Cardiac atrium fibroblast (primary cell): ENCODE measurements at places on chromosomes 5 and 9. TPM values are rescaled to one million over a fixed set of nuclear protein-coding genes. Genes with fewer than 3 reads are reported as not detected.

Gene NR2F1
- 85.9 and 157 TPM in 2 replicates for total RNA-seq

Gene BRD3OS
- 16.5 and 17.5 TPM in 2 replicates for total RNA-seq

Gene PFN3
- not detected in 2 replicates for total RNA-seq

Gene LHX3
- total RNA-seq, result not detected in 2 replicates

Gene PPP3R2
- not detected in 2 replicates for total RNA-seq

Gene SPAAR
- total RNA-seq, result 4.5 and 7.5 TPM in 2 replicates

Gene PCDHGB6
- total RNA-seq, result 1.4 and 2.1 TPM in 2 replicates

Gene GABRA1
- total RNA-seq, result not detected in 2 replicates

Gene ROPN1L
- 0.32 TPM in 1 of 2 replicates, not detected in the other for total RNA-seq

Gene PCDHA4
- 0.16 TPM in 1 of 2 replicates, not detected in the other for total RNA-seq

Gene DDX46
- 13.9 and 15.3 TPM in 2 replicates for total RNA-seq

Gene TMEM252
- not detected in 2 replicates for total RNA-seq

Gene TLX3
- total RNA-seq, result not detected in 2 replicates

Gene TMOD1
- total RNA-seq, result 0.18 and 0.65 TPM in 2 replicates

Gene IFNA8
- total RNA-seq, result not detected in 2 replicates

Gene CD72
- total RNA-seq, result 0.32 and 1.3 TPM in 2 replicates

Gene SLC34A1
- total RNA-seq, result not detected in 2 replicates

Gene GARIN3
- total RNA-seq, result not detected in 2 replicates

Gene CAVIN4
- 0.18 TPM in 1 of 2 replicates, not detected in the other for total RNA-seq

Gene WNT8A
- not detected in 2 replicates for total RNA-seq

Gene NOXA1
- total RNA-seq, result 0.16 TPM in 1 of 2 replicates, not detected in the other

Gene FCN2
- not detected in 2 replicates for total RNA-seq

Gene AGXT2
- total RNA-seq, result not detected in 2 replicates
